Thoracic aorta (tissue), 2 donors: ENCODE measurements at places on chromosomes 1 and 21. TPM values are rescaled to one million over a fixed set of nuclear protein-coding genes. Genes with fewer than 3 reads are reported as not detected.

DNA sequence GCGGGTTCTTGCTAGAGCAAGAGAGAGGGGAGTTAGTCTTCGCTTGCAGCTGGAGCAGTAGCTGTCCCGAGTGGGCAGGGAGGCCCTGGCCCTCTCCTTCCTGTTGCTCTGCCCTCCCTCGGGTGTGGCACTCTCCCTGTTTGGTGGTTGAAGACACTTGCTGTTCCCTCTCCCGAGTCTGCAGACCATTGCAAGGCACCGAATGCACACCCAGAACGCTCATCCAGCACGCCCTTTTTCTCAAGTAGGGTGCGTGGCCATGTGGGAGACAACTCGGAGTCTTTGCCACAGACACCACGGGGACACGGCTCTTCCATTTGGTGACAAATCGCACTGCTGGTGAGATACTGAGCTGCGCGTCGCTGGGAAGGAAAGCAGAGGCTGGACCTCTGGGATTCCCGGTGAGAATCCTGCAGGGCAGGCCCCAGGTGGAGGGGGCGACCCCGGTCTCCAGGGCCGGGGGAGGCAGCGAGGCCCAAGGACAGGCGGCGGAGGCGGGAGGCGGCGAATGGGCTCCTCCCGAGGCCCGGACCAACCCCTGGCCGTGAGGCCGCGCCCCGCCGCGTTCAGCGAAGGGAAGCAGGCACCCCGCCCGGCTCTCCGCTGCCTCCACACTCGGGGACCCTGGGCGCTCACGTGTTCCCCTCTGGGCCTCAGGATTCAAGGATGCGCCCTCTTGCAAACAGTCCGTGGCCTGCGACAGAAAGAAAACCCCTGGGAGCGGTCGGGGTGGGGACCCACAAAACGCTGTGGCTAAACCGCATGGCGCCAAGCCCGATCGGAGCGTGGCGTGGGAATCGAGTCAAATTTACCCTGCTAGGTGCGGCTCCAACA, 10.4 kb upstream of the TMEM200B start:
- no peak for DNase-seq
- H3K4me1 ChIP-seq = peaks cover 14% of the 10 kb centered on the region
- H3K27ac ChIP-seq = no peak overlapping the region
- H3K36me3 ChIP-seq = no peaks in the 10 kb centered on the region
- H3K27me3 ChIP-seq = no peaks in the 10 kb centered on the region
- H3K4me3 ChIP-seq = no peak overlapping the region

- H3K4me3 ChIP-seq = no peak overlapping the region
- no peaks in the 10 kb centered on the region for H3K27me3 ChIP-seq
- H3K36me3 ChIP-seq = no peaks in the 10 kb centered on the region
Measured at GRCh38 chr1:217673387-217673786, 42.2 kb downstream of the SPATA17 start.

DNA sequence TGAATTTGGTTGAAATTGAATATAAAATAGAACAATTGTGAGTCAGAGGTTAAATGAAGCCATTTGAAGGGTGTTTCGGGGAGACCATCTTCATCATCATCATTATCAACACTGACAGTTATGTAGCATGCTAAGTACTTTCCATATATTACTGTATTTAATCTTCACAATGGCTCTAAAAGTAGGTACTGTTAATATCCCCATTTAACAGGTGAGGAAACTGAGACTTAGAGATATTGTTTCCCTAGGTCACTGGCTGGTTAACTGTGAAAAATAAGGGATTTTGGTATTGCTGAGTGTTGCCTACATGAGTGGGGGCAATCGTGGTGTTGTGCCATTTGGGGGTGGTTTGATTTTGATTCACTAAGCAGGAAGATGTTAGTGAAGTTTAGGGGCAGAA, 100.3 kb downstream of the TBX19 start:
- no peak for DNase-seq
- H3K36me3 ChIP-seq = no peaks in the 10 kb centered on the region
- no peak overlapping the region for H3K27ac ChIP-seq
- H3K4me1 ChIP-seq = no peaks in the 10 kb centered on the region
- no peak overlapping the region for H3K4me3 ChIP-seq

S100A12 gene
- total RNA-seq = not detected

DNA sequence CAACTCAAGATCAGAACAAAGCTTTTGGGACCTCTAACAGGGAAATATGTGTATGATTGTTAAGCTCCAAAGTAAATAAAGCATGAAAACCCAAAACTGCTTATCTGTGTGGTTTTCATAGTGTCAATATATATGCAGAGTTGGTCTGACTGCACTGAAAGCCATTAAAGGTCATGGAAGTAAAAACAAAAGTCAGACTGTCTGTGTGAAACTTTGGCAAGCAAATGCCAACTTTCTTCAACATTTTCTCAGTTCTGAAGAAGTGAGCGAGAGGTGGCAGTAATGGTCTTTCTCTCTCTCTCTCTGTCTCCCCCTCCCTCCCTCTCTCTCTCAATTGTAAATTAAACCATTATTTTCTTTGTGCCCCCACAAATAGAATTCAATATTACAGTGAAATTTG, 100.1 kb upstream of the S1PR1 start:
- H3K4me3 ChIP-seq = no peak overlapping the region
- peaks cover 35% of the 10 kb centered on the region for H3K4me1 ChIP-seq
- no peaks in the 10 kb centered on the region for H3K27me3 ChIP-seq
- no peak for DNase-seq

GRCh38 chr1:32685498-32685897, 17.1 kb downstream of the SYNC start:
- no peak for DNase-seq
- H3K4me1 ChIP-seq = peaks cover 5% of the 10 kb centered on the region
- H3K36me3 ChIP-seq = peaks cover 39% of the 10 kb centered on the region
- H3K27me3 ChIP-seq = no peaks in the 10 kb centered on the region
- H3K27ac ChIP-seq = peak overlapping the region; percentile 28

CACNA1S gene
- not detected for total RNA-seq

S1PR1 gene
- total RNA-seq = 108 TPM

- H3K27ac ChIP-seq = no peak overlapping the region
- DNase-seq = no peak
- H3K4me3 ChIP-seq = no peak overlapping the region
- no peaks in the 10 kb centered on the region for H3K36me3 ChIP-seq
Measured at GRCh38 chr1:84347271-84347931, 45.9 kb downstream of the SAMD13 start.

DNA sequence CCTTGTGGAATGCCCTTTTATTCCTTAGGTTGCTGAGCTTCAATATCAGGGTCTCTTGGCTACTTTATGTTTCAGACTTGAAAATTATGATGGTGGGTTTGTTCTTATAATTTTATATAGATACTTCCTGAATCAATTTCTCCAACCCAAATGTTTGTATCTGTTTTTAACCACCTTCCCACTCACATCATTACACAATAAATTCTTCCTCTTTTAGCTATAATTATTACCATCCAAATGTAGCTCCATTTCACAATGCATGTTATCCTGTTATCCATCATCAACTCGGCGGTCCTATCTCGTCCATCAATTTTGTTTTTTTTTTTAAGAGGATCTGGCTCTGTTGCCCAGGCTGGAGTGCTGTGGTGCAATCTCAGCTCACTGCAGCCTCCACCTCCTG, 357.6 kb upstream of the ZP4 start:
- DNase-seq = no peak
- H3K36me3 ChIP-seq = no peaks in the 10 kb centered on the region
- H3K27ac ChIP-seq = no peak overlapping the region
- H3K4me3 ChIP-seq = no peak overlapping the region
- no peaks in the 10 kb centered on the region for H3K27me3 ChIP-seq
- no peaks in the 10 kb centered on the region for H3K4me1 ChIP-seq

DNA sequence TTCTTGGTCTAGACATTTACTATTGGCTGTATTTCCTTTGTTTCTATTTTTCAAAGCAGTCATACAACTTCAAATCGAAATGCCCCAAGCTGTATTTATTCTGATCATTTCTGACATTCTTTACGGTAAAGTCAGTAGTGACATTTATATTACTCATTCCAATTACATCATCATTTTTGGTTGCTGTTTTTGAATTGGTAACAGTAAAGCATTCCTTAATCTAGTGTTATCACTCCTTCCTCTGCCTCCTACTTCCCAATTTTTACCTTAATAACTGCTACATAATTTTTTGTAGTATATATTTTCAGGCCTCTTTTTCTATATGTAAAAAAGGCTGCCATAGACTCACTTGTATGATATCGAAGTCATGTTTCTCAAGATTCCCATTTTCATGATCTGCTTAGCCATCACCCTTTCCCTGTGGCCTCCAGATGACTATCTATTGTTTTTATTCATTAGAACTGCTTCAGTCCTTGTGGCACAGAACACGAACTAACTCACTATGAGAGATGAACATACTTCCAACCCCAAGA, 167.2 kb downstream of the RUNX1 start:
- H3K4me1 ChIP-seq = peaks cover 13% of the 10 kb centered on the region
- no peak overlapping the region for H3K27ac ChIP-seq
- H3K4me3 ChIP-seq = peak overlapping the region; percentile 31

DNA sequence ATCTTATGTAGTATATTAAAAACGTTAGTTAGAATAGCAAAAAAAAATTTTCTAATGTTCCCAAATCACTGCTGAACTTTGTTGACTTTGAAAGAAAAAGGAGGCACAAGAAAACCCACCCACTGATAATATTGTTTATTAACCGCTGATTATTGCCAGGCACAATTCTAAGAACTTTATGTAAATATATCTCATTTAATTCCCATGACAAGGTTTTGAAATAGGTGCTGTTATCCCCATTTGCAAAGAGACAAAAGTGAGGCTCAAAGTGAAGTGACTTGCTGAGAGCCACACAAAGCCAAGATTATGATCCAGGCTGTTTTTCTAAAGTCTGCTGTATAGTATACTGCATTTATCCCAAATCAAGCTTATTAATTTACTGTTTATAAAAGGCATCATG, 56.4 kb downstream of the SASS6 start:
- H3K4me1 ChIP-seq = peaks cover 41% of the 10 kb centered on the region
- H3K27ac ChIP-seq = peak overlapping the region; percentile 85
- no peak for DNase-seq
- peaks cover 15% of the 10 kb centered on the region for H3K36me3 ChIP-seq

FCRL1 gene
- 1.8 TPM for total RNA-seq

DNA sequence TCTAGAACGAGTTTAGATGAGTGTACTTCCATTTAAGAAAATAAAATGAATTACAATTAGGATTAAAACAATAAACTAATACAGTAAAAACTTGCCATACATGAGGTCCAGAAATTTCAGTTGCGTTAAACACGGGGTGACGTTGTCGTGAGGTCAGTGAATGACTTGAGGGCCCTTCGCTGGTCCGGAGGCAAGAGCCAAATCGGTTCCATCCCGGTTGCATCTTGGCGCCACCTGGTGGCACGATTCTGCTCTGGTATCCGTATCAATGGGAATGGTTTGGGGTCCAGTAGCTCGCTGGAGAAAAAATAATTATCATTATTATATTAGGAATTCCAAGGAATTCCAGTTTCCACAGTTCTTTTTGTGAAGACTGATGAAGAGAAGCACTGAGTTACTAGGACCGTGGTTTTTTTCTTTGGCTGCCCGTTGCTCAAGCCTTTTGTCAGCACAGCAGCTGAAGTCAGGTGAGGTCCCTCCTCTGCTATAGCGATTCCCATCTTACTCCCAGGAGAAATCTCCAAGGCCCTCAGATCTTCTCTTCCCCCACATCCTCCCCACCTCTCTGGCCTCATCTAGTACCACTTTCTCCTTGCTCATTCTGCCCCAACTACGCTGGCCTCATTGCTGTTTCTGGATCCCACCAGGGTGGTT, 161.4 kb downstream of the SLC35F3 start:
- H3K27me3 ChIP-seq = no peaks in the 10 kb centered on the region
- H3K36me3 ChIP-seq = no peaks in the 10 kb centered on the region
- no peak for DNase-seq
- H3K27ac ChIP-seq = no peak overlapping the region
- H3K4me1 ChIP-seq = no peaks in the 10 kb centered on the region

DNA sequence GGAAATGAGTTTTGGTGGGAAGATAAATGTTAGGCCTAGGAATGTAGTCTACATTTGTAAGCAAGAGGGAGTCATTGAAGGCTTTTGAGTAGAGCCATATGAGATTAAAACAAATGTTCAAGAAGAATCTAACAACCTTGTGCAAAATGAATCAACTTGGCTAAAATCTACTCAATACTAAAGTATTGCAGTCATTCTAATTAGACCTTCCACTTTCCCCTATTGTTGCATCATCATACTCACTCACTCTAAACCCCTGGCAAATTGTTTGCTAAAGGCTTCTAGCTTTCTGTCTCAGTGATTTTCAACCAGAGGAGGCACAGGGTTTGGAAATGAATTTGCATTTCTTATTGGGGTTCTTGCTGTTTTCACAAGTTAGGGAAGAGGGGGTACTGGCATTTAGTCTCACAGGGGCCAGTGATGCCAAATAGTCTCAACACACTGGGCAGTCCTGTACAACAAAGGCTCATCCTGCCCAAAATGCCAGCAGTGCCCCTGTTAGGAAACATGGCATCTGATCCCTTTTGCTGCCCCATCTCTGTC, 85.3 kb downstream of the SEC16B start:
- DNase-seq = no peak
- no peaks in the 10 kb centered on the region for H3K4me1 ChIP-seq
- no peaks in the 10 kb centered on the region for H3K36me3 ChIP-seq
- H3K27ac ChIP-seq = no peak overlapping the region
- H3K27me3 ChIP-seq = no peaks in the 10 kb centered on the region

GRCh38 chr1:14304381-14304865, 294.1 kb upstream of the KAZN start:
- H3K4me1 ChIP-seq = no peaks in the 10 kb centered on the region
- H3K27ac ChIP-seq = no peak overlapping the region
- no peak overlapping the region for H3K4me3 ChIP-seq
- no peaks in the 10 kb centered on the region for H3K27me3 ChIP-seq
- no peak for DNase-seq

AMIGO1 gene
- 16.0 TPM for total RNA-seq

DNA sequence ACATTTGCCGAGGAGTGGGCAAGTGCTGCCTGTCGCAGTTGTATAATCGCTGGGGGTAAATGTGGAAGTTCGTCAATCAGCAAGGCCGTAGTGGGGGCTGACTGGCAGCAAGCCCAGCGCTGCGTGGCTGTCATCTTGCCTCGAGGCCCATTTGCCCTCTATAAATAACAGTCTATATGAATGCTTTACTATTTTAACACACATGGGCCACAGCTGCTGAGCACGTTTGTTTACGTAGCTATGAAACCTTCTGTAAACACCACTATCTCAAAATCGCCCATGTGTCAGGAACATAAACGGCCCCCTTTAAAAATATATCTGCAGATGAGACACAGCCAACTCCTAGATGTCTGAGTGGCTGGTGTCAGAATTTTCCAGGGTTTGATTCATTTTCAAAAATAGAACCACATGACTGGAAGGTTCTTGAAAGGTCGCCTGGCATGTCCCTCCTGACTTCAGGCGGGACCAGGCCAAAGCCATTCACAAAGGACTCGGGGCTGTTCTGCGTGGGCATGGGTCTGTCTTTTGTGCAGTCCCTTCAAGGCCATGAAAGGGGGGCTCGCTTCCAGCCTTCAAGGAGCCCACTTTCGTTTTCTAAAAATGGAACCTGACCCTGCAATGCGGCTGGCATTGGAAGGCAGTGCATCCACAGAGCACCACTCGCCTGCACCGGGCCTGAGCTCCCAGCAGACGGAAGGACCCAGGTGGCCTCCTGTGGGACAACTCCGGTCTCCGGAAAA, 205.5 kb downstream of the KCNJ6 start:
- peak overlapping the region; percentile 42 for H3K27ac ChIP-seq
- peak overlapping the region; percentile 15 for H3K4me3 ChIP-seq
- H3K36me3 ChIP-seq = no peaks in the 10 kb centered on the region
- H3K27me3 ChIP-seq = no peaks in the 10 kb centered on the region
- no peak for DNase-seq
- H3K4me1 ChIP-seq = peaks cover 21% of the 10 kb centered on the region

- H3K4me3 ChIP-seq = no peak overlapping the region
- no peaks in the 10 kb centered on the region for H3K4me1 ChIP-seq
- H3K27ac ChIP-seq = no peak overlapping the region
Measured at GRCh38 chr1:55751776-55752175, 536.6 kb upstream of the USP24 start.
